ENCODE measurements at places on chromosomes 2 and 18.

- DNase-seq = no peak
Observed at GRCh38 chr2:232236200-232236599, 142.4 kb upstream of the ALPP start.

DNA sequence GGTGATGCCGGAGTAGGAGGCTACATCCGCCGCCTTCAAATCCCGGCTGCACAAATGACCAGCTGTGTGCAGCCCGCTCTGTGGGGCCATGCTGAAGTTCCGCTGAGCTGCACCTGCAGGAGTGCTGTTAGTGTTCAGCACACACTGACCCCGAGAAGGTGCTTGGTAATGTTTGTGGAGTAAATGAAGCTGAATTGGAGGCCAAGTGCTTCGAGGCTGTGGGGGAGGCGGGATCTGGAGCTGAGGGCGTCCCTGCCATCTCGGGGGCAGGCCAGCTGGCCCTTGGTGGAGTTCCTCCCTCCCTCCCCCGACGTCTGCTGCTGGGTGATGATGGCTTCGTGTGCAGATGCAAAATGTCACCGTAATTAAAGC lies 23.2 kb downstream of the KCNF1 start:
- DNase-seq = no peak

- DNase-seq = no peak
Observed at GRCh38 chr18:61199171-61199848, 133.9 kb upstream of the CDH20 start.

GRCh38 chr18:57687970-57688369 lies 66.3 kb upstream of the NARS1 start:
- DNase-seq = no peak

DNA sequence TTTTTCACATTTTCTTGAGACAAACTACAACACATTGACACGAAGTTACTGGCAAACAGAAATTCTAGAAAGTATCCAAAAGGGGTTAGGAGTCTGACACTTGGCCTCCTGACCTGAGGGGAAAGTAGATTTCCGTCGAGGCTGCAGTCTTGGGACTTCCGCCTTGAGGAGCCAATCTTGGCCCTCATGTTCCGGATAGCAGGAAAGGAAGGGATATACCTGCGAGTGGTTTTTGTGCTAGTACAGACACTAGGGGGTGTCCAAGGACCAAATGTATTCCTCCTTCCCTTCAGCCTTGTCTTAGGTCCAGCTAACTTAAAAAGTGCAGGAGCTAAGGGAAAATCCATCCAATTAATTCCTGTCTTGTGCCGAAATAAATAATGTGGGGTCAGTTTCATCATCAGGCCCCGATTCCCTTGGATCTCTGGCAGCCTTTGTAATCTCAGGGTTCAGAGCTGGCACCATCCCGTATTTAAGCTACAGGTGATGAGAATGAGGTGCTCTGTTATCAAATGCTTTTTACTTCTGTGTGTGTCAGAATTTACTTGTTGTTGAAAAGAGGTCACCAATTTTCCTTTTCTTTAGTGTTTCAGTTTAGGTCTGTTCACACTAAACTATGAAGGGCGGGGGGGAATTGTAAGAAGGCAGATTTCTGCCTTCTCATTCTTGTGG lies 330.2 kb upstream of the FANCL start:
- no peak for DNase-seq

- DNase-seq = no peak
Observed at GRCh38 chr2:138948070-138948539, 167.9 kb upstream of the NXPH2 start.

GRCh38 chr2:191245869-191246531 lies 796 bp downstream of the MYO1B start:
- DNase-seq = no peak

All from effector memory CD8-positive, alpha-beta T cell (primary cell).